Naive B cell (primary cell): ENCODE measurements at places on chromosomes 3 and 15.

- DNase-seq: no peak
These were observed 247.0 kb upstream of the THBS1 start for GRCh38 chr15:39333896-39334295.

- no peak for DNase-seq
These were observed 105.1 kb upstream of the GALNT15 start for GRCh38 chr3:16069149-16069922.

DNA sequence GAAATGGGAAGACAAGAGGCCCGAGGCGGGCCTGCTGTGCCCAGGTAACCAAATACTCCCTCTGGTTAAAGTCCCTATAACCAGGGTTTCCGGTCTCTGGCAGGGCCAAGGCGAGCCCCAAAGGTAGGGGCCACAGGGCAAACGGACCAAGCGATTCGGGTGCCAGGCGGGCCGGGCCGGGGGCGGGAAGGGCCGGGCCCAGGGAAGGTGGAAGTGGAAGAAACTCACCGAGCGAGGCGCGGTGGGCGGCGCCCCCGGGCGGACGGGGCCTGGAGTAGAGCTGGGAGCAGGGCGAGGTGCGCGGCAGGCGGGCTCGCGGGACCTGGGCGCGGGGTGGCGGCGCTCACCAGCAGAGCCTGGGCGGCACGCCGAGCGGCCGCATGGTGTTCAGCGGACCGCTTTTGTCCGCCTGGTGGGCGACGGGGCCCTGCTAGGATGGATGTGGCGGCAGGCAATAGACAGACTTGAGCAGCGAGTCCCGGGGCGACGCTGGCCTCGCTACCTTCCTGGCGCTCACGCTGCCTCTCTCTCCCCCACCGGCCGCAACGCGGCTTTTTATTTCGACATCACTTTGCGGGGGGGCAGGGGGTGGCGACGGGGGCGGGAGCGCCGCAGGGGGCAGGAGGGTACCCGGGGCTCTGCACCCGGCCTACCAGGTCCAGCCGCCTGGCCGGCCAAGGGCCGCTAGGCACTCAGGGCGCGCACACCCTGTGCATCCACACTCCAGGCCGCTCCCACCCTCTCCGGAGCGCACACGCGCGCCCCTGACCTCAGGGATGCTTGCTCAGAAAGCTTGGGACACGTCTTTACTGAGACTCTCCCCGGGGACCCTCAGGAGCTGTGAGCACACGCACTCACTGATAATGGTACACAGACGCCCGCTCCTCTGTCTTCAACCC is at the start of gene GATA2:
GATA2 (minus strand) TSS at position 531 of the 899 bp plus-strand sequence. CDS start 6,170 bp downstream, outside the sequence.
- DNase-seq: no peak

GRCh38 chr15:56795502-56795901 is 62.2 kb upstream of the ZNF280D start:
- DNase-seq: no peak

DNA sequence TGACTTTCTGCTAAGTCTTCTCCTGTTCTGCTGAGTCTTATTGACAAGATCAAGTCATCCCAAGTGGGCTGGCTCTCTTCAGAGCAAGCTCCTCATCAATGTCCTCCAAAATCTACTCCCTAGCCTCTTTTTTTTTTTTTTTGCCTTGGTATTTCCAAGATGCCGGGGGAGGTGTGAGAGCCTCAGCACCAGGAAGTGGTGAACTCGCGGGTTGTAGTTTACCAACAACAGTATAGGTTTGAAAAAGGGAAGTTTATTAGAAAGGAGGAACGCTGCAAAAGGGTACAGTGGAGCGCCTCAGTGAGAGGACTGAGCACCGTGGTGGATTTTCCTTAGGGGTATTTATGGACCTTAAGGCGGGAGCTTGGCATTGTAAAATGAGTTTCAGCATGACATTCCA is 94.3 kb upstream of the SGO1 start:
- DNase-seq: no peak

- no peak for DNase-seq
These were observed 4.8 kb downstream of the VEPH1 start for GRCh38 chr3:157498371-157498770.

- no peak for DNase-seq
These were observed 12.8 kb downstream of the MAN2A2 start for GRCh38 chr15:90915808-90916440.

DNA sequence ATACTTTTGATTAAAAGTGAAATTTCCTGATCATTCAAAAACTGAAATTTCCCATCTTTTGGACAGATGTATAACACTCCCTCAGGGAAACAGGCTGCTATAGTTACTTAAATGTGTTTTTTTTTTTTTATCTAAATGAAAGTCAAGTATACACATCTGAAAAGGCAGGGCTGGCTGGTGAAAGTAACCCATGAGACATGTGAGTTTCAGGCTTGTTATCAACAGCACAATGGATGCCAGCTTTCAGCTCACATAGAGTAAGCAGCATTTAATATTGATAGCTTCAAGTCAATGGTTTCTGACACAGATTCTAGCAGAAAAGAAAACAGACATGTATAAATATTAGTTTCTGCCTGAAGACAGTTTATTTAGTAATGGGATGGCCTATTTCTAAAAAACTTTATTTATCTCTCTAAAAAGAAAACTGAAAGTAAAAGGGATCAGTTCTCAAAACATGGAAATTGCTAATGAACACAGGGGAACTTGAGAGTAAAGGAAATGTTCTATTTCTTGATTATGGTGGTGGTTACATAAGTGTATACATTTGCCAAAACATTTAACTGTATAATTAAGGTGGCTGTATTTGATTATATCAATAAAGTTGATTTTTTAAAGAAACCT is 89.7 kb upstream of the CMC1 start:
- DNase-seq: no peak

DNA sequence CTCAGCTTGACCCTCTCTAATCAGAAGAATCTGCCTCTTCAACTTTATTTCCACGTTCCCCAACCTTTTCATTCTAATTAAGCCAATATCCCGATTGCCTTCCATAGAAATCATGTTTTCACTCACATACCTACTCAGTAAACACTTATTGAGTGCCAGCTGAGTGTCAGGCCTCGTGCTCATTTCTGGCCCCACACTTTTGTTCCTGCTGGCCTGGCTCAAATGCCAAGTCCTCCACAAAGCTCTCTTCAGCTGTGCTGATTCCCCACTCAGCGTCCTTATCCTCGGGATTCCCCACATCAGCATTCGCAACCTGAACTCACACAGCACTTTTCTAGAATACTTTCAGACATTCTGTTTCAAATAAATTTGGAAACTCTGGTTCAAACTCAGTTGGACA is 68.9 kb downstream of the THBS1 start:
- no peak for DNase-seq

DNA sequence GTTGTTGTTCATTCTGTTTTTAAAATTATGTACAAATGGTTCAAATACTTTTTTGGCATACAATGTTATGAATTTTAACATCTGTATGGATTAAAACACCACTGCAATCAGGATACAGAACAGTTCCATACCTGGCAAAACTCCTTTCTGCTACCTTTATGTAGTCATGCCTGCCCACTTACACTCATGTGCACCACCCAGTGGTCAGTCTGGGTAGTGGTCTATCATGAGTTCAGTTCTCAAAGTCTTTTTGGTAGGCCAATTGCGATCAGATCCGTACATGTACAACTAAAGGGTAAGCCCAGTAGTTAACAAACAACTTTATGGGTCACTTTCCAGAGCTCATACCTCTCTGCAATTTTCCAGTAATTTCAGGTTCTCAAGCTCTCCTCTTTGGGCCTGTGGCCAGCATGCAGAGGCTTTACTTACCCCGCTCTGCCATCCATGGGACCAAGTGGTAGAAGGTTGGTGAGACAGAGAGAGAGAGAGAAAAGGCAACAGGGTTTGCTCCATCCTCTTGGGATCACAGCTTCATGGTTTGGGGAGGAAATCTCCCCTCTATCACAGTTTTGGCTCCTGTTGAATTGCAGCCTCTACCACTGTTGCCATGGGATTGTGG is 63.9 kb upstream of the FAM98B start:
- peak; percentile 30 for DNase-seq

GRCh38 chr15:65990298-65990981 is 121.1 kb downstream of the RAB11A start:
- DNase-seq: no peak

DNA sequence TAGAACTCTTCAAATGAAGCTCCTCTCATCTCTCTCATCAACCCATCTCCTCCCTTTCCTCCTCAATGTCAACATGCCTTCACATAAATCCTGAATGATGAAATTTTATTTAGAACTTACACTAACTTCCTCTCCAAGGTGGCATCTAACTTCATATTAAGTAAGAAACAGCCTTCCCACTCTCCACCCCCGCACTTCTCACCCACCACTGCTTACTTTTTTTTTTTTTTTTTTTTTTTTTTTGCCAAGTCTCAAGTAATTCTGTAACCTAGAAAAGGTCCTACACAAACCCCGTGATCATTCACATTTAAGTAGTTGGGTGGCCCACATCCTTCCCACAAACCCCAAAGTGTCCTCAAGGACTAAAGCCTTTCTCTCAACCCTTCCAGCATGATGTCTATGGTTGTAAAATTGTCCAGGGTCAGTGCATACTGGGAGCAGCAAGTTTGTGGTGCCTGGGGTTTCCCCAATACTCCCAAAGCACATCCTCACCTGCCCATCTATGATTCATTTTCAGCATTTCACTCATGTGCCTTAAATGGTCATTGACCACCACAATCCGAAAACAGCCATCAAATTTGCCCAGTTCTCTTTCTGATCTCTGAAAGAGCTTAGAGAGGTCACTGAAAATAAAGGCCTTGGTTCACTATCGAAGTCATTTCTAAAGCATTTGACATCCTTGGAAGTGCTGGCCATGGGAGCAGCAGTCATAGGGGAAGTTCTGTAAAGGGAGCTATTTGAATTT is 47.2 kb downstream of the CD86 start:
- DNase-seq: no peak

GRCh38 chr15:49918121-49918520 is 200.9 kb downstream of the ATP8B4 start:
- DNase-seq: no peak

DNA sequence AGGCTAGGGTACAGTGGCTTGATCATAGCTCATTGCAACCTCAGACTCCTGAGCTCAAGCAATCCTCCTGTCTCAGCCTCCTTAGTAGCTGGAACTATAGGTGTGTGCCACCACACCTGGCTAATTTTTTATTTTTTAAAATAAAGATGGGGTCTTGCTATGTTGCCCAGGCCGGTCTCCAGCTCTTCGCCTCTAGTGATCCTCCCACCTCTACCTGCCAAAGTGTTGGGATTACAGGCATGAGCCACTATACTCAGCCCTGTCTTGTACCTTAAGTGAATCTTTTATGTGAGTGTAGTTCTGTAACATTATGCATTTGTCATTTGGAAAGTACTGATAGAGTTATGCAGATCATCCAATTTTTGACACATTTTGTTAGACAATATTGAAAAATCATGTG is 66.9 kb upstream of the C15orf39 start:
- DNase-seq: no peak

GRCh38 chr3:171543759-171544300 is 83.6 kb upstream of the TNIK start:
- no peak for DNase-seq

DNA sequence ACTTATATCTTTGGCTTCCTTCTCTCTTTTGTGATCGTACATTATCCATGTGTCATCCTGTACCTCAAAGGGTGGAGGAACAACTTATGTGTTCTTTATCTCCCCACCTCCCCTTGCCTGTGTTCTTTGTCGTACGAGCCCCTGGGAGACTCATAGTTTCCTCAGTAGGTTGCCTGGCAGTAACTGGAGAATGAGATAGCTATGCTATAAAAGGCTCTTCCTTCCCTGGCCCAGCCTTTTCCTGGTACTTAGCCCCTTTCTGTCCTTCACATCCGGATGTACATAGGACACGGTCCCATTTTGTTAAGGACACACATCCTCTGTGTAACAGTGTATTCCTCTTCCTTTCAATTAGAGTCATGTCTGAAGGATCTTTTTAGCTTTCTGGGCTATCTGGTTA is 32.1 kb downstream of the PLCL2 start:
- no peak for DNase-seq

DNA sequence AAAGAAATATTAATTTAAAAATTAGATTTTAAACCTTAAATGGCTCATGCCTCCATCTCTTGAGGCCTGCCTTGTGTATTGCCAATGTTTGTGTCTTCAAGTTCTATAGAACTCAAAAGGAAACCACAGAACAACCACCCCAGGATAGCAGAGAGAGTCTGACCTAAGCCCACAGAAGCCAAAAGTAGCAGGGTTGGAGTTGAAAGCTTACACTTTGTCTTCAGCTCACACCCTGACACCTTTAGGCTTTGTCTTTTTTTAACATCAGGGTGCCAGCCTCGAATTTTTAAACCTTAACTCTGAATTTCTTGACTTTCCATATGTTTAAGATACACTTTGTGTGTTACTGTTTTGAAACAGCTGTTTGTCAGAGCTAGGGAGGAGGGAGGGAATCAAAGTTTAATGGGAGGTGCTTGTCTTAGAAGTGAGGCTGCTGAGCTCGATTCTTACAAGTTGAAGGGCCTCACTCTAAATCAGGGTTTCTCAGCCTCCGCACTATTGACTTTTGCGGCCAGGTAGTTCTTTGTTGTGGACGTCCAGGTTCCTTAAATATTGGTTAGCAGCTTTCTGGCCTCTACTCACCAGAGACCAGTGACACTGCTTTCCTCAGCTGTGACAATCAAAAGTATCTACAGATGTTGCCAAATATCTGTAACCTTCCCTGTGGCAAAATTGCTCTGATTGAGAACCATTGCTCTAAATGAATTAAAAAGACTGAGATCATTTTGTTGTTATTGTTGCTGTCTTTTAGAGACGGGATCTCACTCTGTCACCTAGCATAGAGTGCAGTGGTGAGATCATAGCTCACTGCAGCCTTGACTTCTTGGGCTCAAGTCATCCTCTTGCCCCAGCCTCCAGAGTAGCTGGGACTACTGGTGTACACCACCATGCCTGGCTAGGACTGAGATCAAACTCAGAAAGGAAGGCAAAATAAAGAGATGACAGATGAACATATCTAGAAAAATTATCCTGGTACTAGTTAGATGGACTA is 139.2 kb upstream of the EOMES start:
- DNase-seq: no peak

- no peak for DNase-seq
These were observed 110.3 kb downstream of the LSM3 start for GRCh38 chr3:14288833-14289451.

DNA sequence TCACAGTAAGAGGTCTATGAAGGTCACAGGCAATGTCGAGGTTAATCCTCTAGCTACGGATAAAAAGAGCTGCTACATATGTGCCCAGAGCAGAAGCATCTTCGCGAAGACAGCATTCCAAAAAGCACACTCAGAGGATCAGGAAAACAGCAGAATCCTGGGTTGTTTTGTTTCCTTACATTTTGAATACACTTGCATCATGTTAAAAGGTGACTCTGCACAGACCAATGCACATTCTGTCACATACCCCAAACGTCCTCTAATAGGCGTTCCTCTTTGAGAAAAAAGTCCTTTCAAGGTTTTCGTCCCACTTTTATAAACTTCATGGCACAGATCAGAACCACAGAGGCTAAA is 52.7 kb downstream of the VGLL4 start:
- no peak for DNase-seq

- DNase-seq: no peak
These were observed 141.4 kb upstream of the MRPS22 start for GRCh38 chr3:139202226-139202958.
